CD4-positive, alpha-beta T cell treated with Interleukin-15 for 1 hour (primary cell): ENCODE measurements at places on chromosomes 1 and 21.

DNA sequence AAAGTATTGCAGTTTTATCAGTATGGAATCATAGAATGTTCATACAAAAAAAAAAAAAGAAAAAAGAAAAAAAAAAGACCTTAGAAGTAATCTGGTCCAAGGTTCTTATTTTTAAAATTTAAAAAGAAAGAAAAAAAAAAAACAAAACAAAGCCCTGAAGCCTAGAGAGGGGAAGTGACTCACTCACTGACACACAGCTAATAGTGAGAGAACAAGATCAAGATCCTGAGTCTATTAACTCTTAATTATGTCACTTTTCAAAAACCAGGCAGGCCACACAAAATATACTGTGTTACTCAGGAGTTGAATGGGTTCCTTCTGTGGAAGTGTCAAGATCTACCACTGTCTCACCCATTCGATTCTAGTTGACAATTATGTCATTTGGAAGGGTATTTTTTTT lies 433.9 kb upstream of the DAB1 start:
- no peak for DNase-seq

- DNase-seq: no peak
Measured at GRCh38 chr1:172960454-172961208, 90.1 kb downstream of the TNFSF18 start.

DNA sequence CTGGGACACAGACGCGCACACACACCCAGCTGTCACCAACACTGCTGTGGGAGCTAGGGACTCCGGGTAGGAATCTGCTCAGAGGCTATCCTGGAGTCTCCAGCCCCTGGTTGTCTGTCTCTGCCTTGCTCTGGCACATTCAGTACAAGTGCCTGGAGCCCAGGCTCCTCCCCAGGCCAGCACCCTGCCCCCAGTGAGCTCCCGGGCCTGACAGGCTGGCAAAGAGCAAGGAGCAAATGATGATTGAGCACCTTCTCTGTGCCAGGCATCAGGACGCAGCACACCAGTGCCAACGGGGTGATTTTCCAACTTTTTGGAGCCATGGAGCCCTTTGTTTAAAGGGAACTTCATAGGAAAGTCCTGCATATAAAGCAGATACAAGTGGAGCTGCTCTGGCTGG lies 6.5 kb downstream of the CNTN2 start:
- DNase-seq: no peak

GRCh38 chr1:197093226-197093885 lies 26.3 kb upstream of the F13B start:
- no peak for DNase-seq

DNA sequence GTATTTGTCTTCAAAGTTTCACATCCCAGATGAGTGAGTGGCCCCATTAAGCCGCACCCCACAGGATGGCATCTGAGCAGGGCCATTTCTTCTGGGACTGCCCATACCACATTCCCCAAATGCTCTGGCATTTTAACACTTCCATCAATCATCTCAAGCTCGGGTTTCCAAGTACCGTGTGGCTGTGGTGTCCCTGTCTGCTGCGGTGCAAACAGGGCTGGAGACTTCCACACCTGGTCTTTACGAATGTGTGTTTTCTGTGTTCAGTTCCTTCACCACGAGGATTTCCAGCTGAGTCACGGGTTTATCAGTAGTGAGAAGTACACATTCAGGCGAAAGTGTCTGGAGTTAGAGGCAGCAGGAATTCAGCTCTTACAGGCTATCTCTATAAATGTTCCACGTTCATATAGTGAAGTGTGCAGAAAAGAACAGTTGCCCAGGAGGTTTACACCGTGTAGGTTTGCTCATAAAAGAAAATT lies 195.2 kb downstream of the RHOU start:
- DNase-seq: no peak

DNA sequence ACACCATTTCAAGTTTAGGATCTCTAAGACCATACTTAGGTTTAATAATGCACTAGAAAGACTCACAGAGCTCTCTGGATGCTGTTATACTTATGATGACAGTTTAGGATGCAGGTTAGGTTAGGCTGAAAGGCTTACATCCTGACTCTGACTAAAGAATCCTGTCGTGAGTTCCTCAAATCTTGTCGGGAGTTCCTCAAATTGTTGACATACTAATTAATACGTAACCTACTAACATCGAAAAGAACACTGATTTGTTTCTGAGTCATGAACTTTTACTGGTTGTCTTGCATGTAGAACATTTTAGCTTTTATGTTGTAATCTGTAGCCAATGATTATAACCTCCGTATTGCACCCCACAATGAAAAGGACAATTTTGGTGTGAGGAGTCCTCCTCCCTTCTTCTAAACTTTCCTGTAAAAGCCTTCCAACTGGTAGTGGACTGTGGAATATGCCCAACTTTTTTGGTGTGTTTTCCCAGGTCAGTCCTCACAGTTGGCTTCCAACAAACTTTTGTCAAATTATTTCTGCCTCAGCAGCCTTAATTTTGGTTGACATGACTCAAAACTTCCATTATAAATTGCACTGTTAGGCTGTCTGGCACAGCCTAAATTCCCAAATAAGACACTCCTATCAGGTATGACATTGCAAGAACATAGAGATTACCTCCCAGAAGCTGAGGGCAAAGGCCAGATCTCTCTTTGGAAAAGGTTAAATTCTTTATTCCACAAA lies 107.9 kb upstream of the PALMD start:
- no peak for DNase-seq

- peak; percentile 92 for DNase-seq
Measured at GRCh38 chr1:40818264-40818961, 34.8 kb downstream of the KCNQ4 start.

GRCh38 chr1:201262963-201263608 lies 20.2 kb upstream of the PKP1 start:
- no peak for DNase-seq

- no peak for DNase-seq
Measured at GRCh38 chr21:31583498-31583897, 76.0 kb upstream of the SOD1 start.

DNA sequence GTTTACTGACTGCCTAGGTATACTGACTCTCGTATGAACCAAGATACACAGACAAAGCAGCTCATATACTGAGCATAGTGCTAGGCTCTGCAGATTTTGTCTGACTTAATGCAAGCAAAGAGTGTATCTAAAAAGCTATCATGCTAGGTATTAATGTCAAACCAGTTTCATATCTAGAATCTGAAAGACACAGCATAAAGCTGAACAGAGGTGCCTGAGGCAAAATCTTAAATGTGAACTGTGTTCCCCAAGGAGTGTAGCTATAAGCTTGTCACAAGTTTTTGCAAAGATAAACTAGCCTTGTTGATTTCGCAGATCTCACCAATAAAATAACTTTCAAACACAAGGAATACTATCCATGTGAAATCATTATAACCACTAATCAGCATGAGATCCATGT lies 18.1 kb downstream of the JAK1 start:
- no peak for DNase-seq

- no peak for DNase-seq
Measured at GRCh38 chr1:51726544-51727225, 109.8 kb downstream of the OSBPL9 start.

GRCh38 chr1:25668931-25669573 lies 52.5 kb downstream of the MAN1C1 start:
- no peak for DNase-seq

DNA sequence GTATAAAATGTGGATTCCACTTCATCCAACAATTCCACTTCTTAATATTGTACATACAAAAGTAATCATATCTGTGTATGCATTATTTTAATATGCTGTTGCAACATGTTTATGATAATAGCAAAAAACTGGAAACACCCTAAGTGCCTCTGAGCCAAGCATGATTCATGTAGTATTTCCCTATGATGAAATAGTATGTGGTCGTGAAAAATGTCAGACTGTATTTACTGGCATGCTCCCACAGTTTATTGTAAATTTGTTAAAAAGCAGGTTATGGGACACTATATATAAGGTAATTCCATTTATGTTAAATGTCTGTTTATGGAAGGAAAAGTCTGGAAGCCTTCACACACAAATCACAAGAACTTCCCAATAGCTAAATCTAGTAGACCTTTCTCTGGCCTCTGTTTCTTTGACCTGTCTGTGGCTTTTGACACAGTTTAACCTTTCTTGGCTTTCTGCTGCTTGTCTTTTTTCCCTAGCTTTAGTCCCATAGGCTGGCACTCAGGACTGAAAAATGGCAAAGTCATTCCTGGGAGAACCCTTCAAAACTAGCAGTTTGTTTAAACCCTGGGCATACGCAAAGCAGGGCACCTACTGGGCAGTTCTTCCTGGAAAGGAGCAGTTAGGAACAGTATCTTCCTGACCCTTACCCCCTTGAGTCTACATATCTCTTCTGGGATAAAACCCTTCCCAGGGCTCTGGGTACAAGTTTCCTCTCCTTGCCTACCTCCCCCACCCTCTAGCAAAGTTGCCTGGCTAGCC lies 65.4 kb upstream of the ARTN start:
- no peak for DNase-seq

- peak; percentile 98 for DNase-seq
Measured at GRCh38 chr1:30718636-30719405, 4.6 kb downstream of the MATN1 start.

GRCh38 chr1:205504311-205505075 lies at the start of gene CDK18:
Gene CDK18, plus strand, starts transcription at chr1:205504669. Its CDS starts 18,499 bp downstream, at chr1:205523168.
- peak; percentile 40 for DNase-seq

DNA sequence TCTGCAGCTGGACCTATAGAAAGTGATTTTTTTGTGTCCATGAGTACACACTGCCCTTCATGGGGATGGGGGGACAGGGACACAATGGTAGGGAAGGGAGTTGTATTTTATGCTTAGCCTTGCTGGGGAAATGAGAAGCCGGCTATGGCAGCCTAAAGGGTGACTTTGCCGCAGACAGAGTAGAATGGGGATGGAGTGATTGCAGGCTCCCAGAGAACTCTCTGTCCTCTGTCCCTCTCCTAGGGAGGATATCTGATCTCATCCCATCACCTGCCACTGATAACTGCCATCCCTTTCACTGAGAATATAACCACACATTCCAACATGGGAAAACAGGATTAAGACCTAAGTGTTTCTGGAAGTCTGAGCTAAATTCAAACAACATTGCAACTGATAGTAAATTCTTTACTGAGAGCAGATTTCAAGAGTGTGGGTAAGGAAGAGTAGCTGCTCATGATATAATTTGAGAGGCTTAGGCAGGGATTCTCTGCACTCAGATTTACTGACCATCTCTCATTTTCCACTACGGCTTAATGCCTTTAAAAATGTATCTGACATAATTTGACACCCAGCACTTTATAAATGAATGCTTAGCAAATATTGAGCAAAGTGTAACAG lies 13.9 kb downstream of the SH2D1B start:
- no peak for DNase-seq

DNA sequence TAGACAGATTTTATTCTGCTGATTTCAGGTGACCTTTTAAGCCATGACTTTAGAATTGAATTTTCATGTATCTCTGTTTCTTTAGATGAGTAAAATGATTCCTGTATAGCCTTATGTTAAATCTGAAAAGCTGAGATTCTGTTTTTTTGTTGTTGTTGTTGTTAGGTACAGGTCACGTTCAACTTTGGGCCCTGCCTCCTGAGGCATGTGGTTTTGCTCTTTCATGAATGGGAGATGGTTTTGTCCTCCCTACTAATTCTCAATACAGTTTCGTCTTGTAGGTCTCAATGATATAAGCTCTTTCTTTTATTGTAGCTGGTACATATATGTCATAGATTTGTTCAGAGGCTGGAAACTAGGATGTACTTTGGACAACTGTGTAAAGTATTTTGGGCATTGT lies 79.6 kb downstream of the CDC14A start:
- no peak for DNase-seq

- no peak for DNase-seq
Measured at GRCh38 chr21:17250778-17251241, 262.0 kb upstream of the CXADR start.

GRCh38 chr1:11320153-11320936 lies 47.3 kb downstream of the UBIAD1 start:
- DNase-seq: no peak

DNA sequence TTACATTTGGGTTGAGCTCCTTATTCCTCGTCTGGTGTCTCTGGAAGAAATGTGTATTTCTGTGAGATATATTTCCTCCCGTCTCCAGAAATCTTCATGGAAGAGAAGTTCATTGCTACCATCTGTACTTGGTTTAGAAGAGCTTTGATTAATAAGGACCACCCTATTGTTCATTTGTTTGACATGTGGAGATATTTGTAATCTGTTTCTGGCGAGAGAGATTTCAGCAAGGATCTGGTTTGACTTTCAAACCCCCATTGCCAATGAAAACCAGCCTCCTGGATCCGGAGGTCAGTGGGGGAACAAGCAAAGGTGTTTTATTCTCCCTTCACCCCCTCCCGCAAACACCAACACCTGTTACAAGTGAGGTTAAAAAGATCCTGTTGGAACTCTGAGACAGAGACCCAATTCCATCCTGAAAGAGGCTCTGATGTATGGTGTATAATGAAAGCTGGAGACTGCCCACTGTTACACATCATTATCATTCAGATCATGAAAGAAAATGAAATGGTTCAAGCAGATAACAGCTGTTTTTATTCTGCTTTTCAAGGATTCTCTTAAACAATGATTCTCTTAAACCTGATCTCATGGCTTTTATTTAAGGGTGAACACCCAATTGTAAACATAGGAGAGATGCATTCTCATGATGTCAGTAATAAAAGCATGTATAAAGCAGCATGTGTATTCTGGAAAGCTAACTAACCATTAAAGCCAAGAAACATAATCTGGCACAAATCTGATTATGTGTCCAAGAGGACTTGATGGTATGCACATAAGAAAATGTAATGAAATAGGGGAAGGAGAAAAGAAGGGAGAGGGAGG lies 393.5 kb upstream of the ADGRL2 start:
- DNase-seq: no peak

DNA sequence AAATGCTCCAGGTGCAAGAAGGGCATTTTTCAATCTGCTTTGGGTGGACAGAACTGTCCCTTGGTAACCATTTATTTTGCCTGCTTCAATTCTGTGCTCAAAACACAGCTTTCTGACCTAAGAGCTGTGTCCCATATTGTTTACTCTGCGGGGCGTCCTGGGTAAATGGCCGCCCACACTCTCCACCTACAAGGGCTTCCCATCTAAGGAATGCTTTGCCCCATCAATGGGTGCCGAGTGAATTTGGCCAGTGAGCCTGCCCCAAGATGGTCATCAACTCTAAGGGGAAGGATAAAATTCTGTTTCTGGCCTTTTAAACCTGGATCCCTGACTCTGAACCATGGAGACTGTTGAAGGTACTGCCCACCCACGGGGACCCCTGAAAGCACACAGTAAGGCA lies 55.5 kb upstream of the FAM89A start:
- no peak for DNase-seq

- no peak for DNase-seq
Measured at GRCh38 chr1:61158591-61158990, 76.2 kb downstream of the NFIA start.

GRCh38 chr1:233668725-233669294 lies 54.9 kb downstream of the KCNK1 start:
- DNase-seq: no peak

- DNase-seq: no peak
Measured at GRCh38 chr1:115722221-115722620, 46.3 kb downstream of the CASQ2 start.

- DNase-seq: no peak
Measured at GRCh38 chr1:228793032-228793431, 57.8 kb downstream of the RHOU start.

- no peak for DNase-seq
Measured at GRCh38 chr1:19186001-19186400, 24.1 kb downstream of the UBR4 start.

GRCh38 chr21:44552681-44553080 lies 1.4 kb upstream of the KRTAP10-2 start:
- no peak for DNase-seq

GRCh38 chr21:30443226-30443625 lies 3.2 kb downstream of the KRTAP15-1 start:
- no peak for DNase-seq

GRCh38 chr21:43662286-43662685 lies 2.9 kb downstream of the RRP1B start:
- no peak for DNase-seq
